EL (cell line): ENCODE measurements at places on chromosomes 5 and 9.

GRCh38 chr5:38764937-38765391 lies 80.8 kb upstream of the OSMR start:
- peak; percentile 86 for DNase-seq

GRCh38 chr5:165858118-165858517 lies 2352.7 kb downstream of the MAT2B start:
- DNase-seq = no peak

DNA sequence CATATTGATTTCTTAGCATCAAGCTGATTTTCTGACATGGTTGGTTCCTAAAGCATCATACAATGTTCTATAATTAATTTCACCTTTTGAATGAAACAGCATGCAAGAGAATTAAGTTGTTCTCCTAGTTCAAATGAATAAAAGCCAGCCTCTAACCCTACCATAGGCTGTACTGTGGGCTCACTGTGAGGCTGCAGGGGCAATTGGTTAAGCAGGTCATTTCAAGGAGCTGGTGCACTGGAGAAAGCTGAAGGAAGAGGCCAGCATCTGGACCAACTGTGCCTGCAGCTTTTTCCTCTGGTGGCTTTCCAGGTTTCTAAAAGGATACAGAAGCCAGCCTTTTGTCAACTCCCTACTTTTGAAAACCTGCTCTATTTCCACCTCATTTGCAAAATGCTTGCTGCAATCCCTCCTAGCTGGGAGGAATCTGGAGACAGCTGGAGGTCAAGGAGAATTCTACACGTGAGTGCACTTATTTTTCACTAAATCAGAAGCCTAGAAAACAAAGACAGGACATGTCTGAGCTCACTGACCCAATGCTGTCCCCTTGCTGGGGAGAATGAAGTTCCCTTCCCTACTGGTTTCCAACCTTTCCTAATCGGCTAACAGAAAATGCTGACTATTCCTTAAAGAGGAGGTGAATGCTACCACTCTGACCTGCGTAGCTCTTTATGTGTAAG lies 158.9 kb downstream of the APBA1 start:
- DNase-seq = no peak

- DNase-seq = peak; percentile 66
These were observed 10.5 kb upstream of the IRF1 start for GRCh38 chr5:132500931-132501628.

DNA sequence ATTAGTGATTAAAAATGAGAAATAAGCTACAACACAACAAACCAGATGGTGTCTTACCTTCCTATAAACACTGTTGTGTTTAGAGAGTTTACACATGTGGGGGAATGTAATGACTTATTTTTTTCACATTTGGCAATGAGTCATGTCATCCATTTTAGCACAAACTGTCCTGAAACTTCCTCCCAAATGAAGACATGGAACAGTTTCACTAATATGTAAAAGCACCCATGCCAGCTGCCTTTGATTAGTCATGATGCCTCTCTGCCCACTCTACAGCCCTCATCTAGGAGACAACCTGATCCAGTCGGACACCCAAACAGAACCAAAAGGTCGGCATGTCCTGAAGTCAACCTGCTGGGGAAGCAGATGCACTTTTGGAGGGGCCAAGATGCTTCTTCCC lies 98.2 kb downstream of the SEMA5A start:
- DNase-seq = peak; percentile 54

DNA sequence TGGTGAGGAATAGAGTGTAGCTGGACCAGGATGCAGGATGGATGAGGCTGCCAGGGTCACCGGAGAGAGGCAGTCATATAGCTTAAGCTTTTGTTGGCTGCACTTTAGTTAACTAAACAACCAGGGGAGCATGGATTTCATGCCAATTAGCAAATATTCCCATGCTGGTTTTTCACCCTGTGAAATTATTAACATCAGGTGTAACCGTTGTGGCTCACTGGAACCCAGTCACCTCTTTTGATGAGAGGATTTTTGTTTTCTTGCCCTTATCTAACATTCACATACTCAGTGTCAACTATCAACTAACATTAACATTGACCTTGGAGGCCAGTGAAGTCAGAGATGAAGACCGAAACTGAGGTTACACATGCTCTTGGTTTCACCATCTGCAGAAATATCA lies 97.2 kb upstream of the BASP1 start:
- no peak for DNase-seq

DNA sequence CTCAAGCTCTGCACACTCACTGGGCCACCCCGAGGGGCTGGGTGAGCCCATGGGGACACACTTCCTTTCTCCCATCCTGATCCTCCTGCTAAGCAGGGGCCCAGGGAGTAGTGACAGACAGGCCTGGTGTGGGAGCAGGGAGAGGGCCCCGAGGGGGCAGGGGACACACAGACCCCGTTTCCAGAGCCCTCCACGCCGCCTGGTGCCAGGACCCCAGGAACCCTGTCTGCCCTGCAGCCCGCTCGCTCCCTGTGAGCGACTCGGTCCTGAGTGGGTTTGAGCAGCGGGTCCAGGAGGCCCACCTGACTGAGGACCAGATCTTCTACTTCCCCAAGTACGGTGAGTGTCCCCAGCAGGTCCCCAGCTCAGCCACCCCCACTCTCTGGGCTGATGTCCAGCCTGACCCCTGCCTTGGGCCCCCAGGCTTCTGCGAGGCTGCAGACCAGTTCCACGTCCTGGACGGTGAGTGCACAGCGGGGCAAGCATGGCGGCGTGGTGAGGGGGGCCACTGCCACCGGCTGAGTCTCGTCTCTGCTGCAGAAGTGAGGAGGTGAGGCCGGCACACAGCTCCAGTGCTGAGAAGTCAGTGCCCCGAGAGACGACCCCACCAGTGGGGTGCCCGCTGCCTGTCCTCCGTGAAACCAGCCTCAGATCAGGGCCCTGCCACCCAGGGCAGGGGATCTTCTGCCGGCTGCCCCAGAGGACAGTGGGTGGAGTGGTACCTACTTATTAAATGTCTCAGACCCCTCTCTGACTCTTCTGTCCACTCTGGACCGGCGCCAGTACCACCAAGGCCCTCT lies 1.4 kb downstream of the C8G start:
- DNase-seq = no peak

DNA sequence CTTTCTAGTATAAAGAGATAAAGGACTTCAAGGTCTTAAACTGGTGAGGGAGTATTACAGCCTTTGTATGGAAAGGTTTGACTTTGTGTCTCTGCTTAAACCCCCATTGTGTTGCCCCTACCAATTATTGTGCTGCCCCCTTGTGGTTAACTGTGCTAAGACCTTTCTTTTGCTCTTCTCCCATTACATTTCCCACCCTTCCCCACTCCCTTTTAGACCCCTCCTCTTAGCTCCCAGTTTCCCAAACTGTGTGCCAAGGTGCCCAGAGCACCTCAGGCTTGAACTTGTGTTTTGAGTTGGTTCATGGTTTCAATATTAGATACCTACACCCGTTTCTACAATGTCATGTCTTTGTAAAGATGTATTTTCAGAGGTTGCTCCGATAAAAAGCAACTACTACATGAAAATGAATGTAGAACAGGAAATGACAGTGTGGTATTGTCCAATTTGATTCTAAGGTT lies 2.9 kb downstream of the JAK2 start:
- DNase-seq = peak; percentile 72

DNA sequence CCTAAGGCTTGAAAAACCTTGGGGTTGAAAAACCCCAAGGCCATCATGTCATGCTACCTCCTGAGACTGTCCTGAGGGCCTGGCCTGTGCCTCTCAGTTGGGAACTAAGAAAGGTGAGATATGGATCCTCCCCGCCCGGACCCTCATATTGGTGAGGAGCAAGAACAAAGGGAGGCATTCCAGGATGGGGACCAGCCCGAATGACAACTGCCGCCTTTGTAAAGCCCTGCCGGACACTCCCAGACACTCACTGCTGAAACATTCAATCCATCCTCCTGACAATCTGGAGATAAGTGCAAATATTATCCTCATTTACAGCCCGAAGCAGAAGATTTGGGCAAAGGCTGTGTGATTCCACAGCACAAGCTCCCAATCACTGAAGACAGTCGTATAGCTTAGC lies 298.3 kb downstream of the NSG2 start:
- DNase-seq = no peak

GRCh38 chr9:68851657-68852056 lies 146.6 kb downstream of the PIP5K1B start:
- DNase-seq = peak; percentile 6

GRCh38 chr5:140240987-140241706 lies 61.8 kb downstream of the PFDN1 start:
- DNase-seq = peak; percentile 94

DNA sequence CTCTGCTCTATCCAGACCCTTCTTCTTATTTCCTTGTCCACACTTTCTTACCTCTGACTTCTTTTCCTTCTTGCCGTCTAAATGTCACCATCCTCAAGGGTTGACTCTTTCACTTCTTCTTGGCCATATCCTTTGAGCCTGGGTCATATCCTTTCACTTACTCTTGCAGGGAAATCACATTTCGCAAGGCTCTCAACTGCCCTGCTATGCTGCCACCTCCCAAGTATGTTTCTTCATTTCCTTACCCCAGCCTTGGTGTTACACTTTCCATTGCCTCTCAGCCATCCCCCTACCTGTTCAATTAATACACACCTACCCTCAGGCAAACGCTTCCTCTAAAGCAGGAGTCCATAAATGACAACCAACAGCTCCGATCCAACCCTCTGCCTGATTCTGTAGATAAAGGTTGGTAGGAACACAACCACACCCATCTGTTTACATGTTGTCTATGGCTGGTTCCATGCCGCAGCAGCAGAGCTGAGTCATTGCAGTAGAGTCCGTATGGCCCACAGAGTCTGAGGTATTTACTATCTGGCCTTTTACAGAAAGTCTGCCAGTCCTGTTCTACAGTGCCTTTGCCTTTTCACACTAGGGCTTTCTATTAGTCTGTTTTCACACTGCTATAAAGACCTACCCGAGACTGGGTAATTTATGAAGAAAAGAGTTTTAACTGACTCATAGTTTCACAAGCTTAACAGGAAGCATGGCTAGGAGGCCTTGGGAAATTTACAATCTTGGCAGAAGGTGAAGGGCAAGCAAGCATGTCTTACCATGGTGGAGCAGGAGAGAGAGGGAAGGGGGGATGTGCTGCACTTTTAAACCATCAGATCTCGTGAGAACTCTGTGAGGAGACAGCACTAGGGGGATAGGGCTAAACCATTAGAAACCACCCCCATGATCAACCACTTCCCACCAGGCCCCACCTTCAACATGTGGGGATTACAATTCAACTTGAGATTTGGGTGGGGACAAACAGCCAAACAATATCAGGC lies 97.9 kb downstream of the SV2C start:
- no peak for DNase-seq

DNA sequence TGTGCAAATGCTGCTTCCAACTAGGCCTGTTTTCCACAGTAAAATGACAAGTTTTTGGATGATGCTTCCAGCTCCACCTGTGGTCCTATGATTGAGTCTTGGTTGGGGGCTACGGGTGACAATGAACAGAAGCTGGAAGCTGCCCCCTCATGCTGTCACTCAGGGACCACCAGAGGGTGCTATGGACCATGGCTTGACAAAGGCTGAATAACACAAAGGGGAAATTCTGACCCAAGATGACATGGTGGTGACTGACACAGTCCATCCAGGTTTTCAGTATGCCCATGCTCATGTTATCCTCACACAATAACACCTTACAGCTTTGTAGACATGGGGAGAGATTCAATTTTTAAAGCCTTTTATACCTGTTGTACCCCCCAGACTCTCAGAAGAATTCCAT lies 23.9 kb upstream of the SAP30L start:
- peak; percentile 28 for DNase-seq

GRCh38 chr9:134551644-134552348 lies 89.8 kb upstream of the COL5A1 start:
- peak; percentile 98 for DNase-seq

DNA sequence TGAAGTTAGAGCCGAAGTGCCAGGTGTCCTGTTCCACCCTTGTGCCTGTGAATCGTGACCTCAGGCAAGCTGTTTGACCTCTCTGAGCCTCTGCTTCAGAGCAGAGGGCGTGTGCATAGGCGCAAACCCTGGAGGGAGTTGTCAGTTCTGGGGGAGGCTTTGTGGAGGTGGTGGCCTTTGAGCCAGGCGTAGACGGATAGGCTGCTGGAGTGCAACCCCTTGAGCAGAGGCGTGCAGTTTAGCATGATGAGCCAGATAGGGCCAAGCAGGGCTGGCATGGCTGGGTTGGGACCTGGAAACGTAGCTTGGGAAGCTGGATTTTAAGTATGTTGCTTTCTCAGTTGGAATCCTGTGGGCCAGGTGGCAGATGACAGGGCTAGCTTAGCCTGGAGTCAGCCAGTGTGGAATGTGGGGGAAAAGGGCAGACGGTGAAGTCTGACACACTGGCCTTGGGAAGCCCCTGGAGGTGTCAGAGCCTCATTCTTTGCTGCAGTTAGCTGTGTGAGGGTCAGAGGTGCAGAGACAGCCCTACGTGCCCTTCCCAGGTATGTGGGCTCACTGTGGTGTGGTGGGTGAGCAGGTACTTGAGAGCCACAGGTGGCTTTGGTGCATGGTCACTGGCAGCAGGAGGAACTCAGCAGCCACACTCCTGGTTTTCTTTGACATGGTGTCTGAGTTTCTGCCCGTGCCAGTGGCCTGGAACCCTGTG lies 93.4 kb downstream of the DAB2IP start:
- peak; percentile 57 for DNase-seq

GRCh38 chr9:69519470-69520240 lies 152.5 kb downstream of the APBA1 start:
- DNase-seq = no peak

DNA sequence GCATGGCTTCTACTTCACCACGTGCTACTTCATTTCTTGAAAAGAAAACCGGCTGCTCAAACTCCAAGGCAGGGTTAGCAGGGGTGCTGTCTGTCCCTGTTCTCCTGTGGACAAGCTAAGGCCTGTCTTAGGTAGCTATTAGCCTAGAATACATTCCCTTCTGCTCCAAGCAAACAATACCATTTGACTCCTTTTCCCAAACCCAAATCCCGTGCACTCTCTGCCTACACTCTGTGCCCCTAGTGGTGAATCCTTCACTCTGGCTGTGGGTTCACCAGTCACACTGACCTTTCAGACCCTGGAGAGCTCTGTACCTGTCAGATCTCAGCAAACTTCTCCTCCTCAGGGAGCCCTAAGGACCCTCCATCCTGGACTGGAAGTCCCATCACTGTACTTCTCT lies 211.6 kb downstream of the SLIT3 start:
- DNase-seq = no peak

DNA sequence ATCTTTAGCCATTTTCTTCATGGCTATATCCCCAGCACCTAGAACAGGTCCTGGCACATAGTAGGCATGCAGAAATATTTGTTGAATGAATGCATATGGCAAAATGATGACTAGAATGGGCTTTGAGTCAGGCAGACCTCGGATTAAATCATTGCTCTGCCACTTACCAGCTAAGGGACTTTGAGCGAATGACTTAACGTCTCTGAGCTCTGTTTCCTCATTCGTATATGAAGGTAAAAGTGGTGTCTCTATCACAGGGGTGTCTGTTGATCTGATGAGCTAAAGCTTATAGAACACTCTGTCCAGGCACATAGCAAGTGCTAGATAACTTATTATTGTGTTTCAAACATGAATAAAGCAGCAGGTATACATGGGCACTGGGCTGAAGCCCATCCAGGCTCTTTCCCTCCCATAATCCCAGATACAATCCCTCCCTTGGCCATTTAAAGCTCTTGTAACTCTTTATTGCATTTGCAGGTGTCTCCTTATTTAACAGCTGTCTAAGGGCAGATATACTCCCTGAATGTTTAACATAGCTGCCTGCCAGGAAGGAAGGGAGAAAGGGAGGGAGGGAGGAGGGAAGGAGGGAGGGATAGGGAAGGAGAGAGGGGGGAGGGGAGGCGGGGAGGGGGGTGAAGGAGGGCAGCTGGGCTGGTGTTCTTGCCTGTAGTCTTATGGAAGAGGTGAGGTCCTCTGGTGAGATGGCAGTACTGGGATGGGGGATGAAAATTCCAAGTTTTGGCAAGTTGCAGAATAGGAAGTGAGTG lies 23.2 kb upstream of the STXBP1 start:
- DNase-seq = no peak

- DNase-seq = no peak
These were observed 58.8 kb upstream of the MINAR2 start for GRCh38 chr5:129689045-129689444.
